MG63 (cell line): ENCODE measurements at places on chromosomes 4 and X. TPM values are rescaled to one million over a fixed set of nuclear protein-coding genes. Genes with fewer than 3 reads are reported as not detected.

SOWAHD gene
- 1.2 TPM in 1 of 2 replicates, not detected in the other for total RNA-seq

P2RY8 gene
- not detected in 2 replicates for total RNA-seq

SAGE1 gene
- total RNA-seq: not detected in 2 replicates

STK32B gene
- total RNA-seq: not detected in 2 replicates

HSPA4L gene
- total RNA-seq: 3.9 and 6.2 TPM in 2 replicates

NHSL2 gene
- total RNA-seq: not detected in 2 replicates

TCEAL2 gene
- total RNA-seq: not detected in 2 replicates

PAGE3 gene
- total RNA-seq: not detected in 2 replicates

MAGEA1 gene
- total RNA-seq: not detected in 2 replicates

HTR2C gene
- total RNA-seq: not detected in 2 replicates

VEGFD gene
- total RNA-seq: not detected in 2 replicates

TIMM17B gene
- total RNA-seq: 74.1 and 76.5 TPM in 2 replicates

CNOT6L gene
- 1.9 and 6.1 TPM in 2 replicates for total RNA-seq

KIT gene
- total RNA-seq: 0.03 and 0.07 TPM in 2 replicates

PLK4 gene
- total RNA-seq: 7.3 and 9.1 TPM in 2 replicates

KIF4A gene
- total RNA-seq: 26.6 and 30.0 TPM in 2 replicates

NIPAL1 gene
- 0.13 and 0.42 TPM in 2 replicates for total RNA-seq

MGAT4D gene
- total RNA-seq: not detected in 2 replicates

CT55 gene
- not detected in 2 replicates for total RNA-seq

SGMS2 gene
- total RNA-seq: 13.2 and 19.5 TPM in 2 replicates

ZCCHC18 gene
- total RNA-seq: not detected in 2 replicates

ERCC6L gene
- total RNA-seq: 4.3 and 6.2 TPM in 2 replicates

TKTL1 gene
- not detected in 2 replicates for total RNA-seq

ADH7 gene
- total RNA-seq: not detected in 2 replicates

NRK gene
- total RNA-seq: not detected in 2 replicates

BTC gene
- not detected in 2 replicates for total RNA-seq

ENPEP gene
- total RNA-seq: not detected in 2 replicates

ALB gene
- not detected in 2 replicates for total RNA-seq

CYP2U1 gene
- total RNA-seq: 2.0 and 4.9 TPM in 2 replicates

MAGEB17 gene
- not detected in 2 replicates for total RNA-seq

DCAF4L1 gene
- total RNA-seq: 0.03 and 0.37 TPM in 2 replicates

UXT gene
- total RNA-seq: 155 and 240 TPM in 2 replicates

CTAG1A gene
- not detected in 2 replicates for total RNA-seq

KANTR gene
- 1.7 and 4.4 TPM in 2 replicates for total RNA-seq

CXorf65 gene
- not detected in 2 replicates for total RNA-seq

MAP7D3 gene
- total RNA-seq: 12.1 and 14.3 TPM in 2 replicates

PAGE5 gene
- not detected in 2 replicates for total RNA-seq

KCND1 gene
- total RNA-seq: 0.23 TPM in 1 of 2 replicates, not detected in the other

RADX gene
- 10.1 and 10.5 TPM in 2 replicates for total RNA-seq

HSFX4 gene
- total RNA-seq: not detected in 2 replicates

SULT1B1 gene
- 0.03 TPM in 1 of 2 replicates, not detected in the other for total RNA-seq

GAGE2A gene
- total RNA-seq: not detected in 2 replicates

HGFAC gene
- 0.53 TPM in 1 of 2 replicates, not detected in the other for total RNA-seq

UGT2B10 gene
- not detected in 2 replicates for total RNA-seq

RAB39B gene
- total RNA-seq: 1.6 and 1.7 TPM in 2 replicates

LAP3 gene
- total RNA-seq: 83.4 and 102 TPM in 2 replicates

ADAM29 gene
- not detected in 2 replicates for total RNA-seq

PF4V1 gene
- not detected in 2 replicates for total RNA-seq

NAA11 gene
- total RNA-seq: not detected in 2 replicates

FAM9C gene
- not detected in 2 replicates for total RNA-seq

ZBTB49 gene
- 0.52 and 3.3 TPM in 2 replicates for total RNA-seq

VSIG1 gene
- not detected in 2 replicates for total RNA-seq

GDPD2 gene
- total RNA-seq: 0.43 TPM in 1 of 2 replicates, not detected in the other

RAB40AL gene
- not detected in 2 replicates for total RNA-seq

OPN1LW gene
- total RNA-seq: not detected in 2 replicates

CETN2 gene
- 45.3 and 73.4 TPM in 2 replicates for total RNA-seq
